NCI-H1694 (cell line): ENCODE measurements at places on chromosomes 7 and 10.
A peak's percentile ranks its signal among the peaks of the same experiment; 100 is the strongest.

- no peak for DNase-seq
These were observed 23.5 kb upstream of the PTN start for GRCh38 chr7:137366995-137367394.

DNA sequence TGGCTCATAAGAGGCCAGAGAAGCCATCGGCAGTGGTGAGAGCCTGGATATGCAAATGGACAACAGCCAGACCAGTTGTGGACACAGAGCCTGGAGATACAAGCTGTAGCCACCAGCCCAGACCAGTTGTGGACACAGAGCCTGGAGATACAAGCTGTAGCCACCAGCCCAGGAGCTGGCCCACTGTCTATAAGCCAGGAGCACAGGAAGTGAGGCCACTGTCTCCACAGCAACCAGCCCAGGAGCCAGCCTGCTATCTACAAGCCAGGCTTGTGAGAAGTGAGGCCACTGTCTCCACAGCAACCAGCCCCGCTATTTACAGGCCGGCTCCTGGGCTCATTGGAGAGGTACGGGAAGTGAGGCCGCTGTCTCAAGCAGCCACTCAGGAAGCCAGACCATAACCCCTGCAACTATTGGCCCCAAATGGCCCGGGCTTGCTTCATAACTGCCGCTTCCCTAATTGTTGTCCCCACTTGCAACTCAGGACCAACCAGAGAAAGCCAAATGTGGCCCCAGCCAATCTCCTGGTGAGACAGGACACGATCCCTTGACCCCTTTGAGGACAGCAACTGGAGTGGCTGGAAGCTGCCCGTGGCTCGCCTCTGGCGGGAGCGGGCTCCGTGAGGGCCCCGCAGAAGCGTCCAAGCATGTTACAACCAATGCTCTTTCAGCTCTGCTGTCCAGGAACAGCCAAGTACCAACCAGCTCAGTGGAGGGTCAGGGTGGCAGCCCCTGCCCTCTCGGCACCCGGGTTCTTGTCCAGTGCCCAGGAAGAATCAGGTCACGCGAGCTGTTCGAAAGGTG, 44.1 kb upstream of the CNPY1 start:
- DNase-seq: no peak

GRCh38 chr10:24854256-24854655, 98.2 kb downstream of the PRTFDC1 start:
- no peak for DNase-seq

DNA sequence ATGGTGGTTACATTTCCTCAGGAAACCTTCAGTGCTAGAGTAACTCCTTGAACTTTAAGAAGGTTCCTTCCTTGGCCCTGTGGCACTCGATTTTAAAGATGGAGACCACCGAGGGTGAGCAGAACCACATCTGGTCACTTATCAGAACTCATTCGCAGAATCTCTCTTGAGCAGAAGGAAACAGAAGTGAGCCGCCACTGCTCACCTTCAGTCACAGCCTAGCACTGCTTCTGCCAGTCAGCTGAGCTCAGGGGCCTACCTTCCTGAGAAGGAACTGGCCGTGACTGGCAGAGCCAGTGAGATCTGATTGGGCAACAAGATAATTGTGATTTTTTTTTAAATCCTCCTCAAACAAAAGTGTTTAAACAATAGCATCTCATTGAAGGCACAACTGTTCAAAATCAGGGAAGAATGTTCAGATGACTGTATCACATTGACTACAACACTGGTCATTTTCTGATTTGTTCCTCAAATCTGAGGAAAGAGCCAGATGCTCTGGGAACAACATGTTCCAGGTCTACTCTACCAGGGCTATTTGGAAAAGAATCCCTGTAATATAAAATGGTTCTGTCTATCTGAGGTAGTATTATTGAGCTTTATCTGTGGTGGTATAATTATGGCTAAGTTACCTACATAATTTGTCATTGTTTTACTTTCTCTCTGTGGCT, 2.7 kb upstream of the SYPL1 start:
- no peak for DNase-seq

DNA sequence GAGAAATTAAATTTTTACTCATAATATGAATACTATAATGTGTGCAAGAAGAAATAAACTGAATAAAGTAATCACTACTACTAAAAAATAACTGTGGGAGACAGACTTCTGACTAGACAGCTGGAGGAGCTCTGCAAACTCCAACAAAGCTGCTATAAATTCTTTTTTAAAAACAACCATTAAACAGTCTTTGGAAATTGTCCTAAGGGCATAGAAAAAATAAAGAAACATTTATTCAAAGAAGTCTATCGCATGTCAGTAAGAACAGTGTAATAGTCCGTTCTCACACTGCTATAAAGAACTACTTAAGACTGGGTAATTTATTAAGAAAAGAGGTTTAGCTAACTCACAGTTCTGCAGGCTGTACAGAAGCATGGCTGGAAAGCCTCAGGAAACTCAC, 56.0 kb downstream of the ZPBP start:
- DNase-seq: no peak

DNA sequence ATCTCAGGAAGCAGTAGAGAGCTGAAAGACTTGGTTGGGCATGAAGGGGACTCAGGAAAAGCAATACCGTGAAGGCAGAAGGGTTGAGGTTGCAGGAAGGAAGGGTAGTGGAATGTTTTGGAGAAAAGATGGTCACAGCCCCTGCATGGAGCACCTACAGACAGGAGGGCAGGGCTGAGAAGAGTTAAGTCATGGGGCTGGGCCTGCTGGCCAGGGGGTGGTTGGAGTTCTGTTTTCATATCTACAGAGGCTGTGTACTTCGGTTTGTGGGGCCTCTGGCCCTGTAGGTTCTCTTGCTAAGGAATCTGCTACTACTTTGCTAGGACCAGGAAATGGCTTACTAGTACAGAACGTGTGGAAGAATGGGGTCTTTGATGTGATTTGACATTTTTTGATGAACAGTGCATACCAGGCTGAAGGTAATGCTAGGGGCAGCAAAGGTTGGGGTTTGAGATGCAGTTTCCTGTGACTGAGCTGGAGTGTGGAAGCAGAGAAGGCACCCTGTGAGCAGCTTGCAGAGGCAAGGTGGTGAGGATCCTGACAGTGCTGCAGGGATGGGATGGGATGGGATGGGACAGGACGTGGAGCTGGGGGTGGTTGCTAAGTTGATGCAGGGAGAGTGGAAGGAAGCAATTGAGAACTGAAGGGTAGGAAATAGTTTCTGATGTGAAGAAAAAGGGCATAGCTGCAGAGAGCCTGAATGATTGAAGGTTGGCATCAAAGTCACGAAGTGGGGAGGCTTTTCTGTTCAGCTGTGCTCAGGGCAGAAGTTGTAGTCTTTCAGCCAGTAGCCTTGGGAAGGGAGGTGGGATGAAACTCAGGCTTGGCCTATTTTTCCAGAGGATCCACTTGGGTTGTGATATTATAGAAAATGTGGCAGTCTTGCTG, 7.8 kb downstream of the RPS24 start:
- DNase-seq: no peak

GRCh38 chr7:96224685-96225084, 97.2 kb downstream of the SLC25A13 start:
- peak; percentile 16 for DNase-seq

DNA sequence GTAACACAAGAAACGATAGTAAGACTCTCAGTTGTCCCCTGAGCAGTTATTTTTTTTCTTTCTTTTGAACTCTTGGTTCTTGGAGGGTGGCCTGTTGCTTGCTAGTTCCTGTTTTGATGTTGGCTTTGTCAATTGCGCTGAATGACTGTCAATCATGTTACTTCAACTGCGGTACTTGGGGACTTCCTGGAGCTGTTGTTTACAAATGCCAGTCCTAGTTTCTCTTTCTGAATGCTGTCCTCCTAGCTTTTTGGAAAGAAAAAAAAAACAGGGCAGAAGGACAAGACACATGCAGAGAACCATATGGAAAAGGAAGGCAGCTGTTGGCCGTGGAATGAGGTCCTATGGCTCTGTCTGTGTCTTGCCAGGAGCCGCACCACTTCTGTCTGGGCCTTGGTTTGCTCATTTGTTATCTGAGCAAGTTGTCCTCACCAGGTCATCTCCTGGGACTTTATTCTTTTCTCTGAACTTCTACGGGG, 7.0 kb upstream of the PDCD4 start:
- no peak for DNase-seq

DNA sequence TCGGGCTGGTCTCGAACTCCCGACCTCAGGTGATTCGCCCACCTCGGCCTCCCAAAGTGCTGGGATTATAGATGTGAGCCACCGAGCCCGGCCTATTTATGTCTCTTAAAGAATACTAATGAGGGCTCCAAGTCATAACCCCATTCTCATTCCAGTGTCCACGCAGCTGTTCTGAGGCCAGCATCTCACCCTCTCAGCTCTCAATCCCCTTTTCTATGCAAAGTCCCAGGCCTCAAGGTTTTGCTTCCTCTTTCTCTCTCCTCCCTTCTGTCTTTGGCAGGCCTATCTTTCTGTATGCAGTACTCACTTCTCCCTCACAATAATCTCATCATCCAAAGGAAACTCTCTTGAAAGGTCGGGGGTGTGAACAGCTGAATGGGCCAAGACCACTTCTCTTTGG, 28.0 kb upstream of the VSIR start:
- no peak for DNase-seq

- DNase-seq: no peak
These were observed 153.5 kb upstream of the C7orf33 start for GRCh38 chr7:148437043-148437442.

DNA sequence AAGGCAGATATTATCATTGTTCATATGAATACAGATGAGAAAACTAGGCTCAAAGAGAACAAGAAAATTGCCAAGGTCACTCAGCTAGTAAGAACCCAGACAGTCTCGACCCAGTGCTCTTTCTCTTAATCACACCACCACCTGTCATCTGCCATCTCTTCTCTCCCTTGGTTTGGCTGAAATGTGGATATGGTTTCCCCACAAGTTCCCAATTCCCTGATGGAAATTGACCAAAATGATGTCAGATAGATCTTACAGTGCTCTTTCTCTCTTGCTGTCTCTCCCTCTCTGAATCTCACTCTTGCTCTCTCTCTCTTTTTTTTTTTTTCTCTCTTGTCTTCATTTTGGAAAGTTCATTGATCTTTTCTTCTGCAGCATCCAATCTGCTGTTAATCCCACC, 9.1 kb downstream of the C10orf90 start:
- DNase-seq: no peak

GRCh38 chr10:86366902-86367151, 232 bp upstream of the GRID1 start:
- no peak for DNase-seq

- DNase-seq: peak; percentile 24
These were observed 27.4 kb upstream of the GRID1 start for GRCh38 chr10:86393862-86394455.
